ENCODE measurements at places on chromosomes 1 and 21.
A peak's percentile ranks its signal among the peaks of the same experiment; 100 is the strongest.

DNA sequence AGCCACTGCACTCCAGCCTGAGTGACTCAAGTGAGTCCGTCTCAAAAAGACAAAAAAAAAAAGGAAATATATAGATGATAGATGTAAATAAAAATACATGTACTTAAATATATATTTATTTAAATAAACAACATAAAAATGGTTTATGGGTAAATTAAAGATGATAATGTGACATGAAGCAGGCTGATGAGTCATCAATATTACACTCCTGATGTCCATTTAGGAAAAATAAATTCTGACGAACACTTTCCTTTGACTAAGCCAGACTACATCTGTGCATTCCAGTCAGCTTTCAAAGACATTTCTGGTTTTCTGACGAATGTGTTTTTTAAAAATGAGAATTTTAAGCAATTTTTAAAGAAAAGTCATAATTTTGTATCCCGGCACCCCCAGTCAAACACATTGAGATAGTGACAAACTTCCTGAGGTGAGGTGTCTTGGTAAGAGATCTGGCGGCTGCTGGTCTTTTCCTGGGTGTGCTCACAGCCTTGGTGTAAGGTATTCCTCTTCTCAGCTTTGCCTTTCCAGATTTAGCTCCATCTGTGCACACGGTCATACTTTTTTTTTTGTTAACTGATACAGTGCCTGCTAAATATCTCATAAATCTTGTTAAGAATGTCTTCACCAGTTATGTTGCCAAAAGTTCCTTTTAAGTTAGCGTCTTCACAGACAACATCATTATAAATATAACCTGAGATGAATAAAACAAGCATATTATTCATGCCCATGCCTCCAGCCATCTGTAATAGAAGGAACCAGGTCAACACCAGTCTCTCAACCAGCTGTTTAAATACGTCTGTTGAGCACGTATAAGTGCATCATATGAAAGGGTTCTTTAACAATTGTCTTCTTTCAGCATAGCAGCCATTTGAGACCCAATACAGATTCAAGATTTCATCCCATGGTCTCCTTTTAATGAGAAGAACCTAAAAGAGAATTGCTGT is 214.5 kb upstream of the PLD5 start:
- DNase-seq, result no peak

DNA sequence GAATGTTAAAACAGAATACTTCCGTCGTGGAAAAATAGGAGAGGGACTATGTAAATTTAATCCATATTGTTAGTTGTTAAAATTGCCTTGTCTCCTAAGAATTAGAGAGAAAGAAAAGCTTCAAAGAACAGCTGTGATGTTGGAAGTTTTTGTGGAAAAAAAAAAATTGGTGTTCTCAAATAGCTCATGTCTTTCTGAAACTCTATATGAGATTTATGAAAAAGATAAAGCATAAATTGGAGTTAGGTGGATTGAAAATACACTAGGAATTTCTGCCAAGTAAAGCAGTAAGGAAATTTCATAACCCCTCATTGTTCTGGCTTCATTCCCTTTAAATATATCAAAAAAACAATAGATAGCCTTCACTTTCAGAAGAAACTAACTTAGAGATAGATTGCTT is 274.0 kb upstream of the ADAMTS5 start:
- DNase-seq, result no peak

- DNase-seq, result no peak
These were observed 15.9 kb upstream of the PRDM15 start for GRCh38 chr21:41894922-41895557.

- DNase-seq, result peak; percentile 89
These were observed 9.3 kb upstream of the MDM4 start for GRCh38 chr1:204506969-204507316.

DNA sequence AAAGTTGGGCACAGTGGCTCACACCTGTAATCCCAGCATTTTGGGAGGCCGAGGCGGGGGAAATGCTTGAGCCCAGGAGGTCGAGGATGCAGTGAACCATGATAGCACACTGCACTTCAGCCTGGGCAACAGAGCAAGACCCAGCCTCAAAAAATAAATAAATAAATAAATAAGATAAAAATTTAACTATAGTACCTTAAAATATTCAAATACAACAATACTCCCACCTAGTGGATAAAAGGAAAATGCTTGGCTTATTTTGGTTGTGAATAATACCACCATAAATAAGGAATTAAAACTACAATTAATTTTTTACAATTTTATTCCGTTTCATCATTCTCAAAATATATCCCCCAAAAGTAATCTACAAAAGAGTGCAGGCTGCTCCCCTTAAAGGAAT is 8.1 kb downstream of the PSMG1 start:
- DNase-seq, result peak; percentile 18

- DNase-seq, result no peak
These were observed 49.8 kb upstream of the SCAF4 start for GRCh38 chr21:31781737-31782136.

- no peak for DNase-seq
These were observed 14.8 kb downstream of the ALX3 start for GRCh38 chr1:110055493-110056284.

DNA sequence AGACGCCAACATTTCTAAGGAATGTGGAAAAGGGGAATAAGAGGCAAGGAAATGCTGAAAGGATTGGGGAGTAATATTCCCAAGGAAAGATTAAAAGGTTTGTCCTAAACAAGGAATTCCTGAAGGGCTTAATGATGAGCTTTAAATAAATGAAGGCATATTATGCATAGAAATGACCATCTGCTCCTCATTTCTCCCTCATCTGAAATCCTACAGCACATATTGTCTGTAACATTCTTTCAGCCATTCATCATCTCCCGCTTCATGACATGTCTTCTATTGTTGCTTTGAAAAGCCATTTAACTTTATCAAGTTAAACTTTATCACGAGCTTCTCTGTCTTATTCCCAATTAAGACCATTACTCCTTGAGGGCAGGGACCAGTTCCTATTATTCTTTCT is 608.7 kb upstream of the PLXNA2 start:
- DNase-seq, result no peak

DNA sequence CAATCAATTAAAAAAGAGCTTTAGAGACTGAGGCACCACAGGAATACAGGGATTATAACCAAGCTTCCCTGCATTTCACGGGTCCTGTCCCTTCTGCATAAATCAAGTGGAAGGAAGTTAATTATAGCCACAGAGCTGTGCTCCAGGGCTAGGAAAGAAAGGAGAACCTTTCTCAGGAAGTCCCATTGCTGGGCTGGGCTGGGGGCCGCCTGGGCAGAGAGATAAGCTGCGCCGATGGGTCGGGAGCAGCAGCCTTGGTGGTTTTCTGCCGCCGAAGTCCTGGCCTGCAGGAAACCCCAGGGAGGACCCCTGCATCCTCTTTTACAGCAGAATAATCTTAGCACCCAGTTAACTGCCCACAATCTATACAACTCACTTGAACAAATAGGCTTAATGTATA is 12.6 kb upstream of the CD34 start:
- peak; percentile 81 for DNase-seq

GRCh38 chr1:179142889-179143299 is 61.0 kb downstream of the TOR3A start:
- DNase-seq, result peak; percentile 45

- DNase-seq, result no peak
These were observed 19.3 kb upstream of the PTPRC start for GRCh38 chr1:198619375-198620140.

DNA sequence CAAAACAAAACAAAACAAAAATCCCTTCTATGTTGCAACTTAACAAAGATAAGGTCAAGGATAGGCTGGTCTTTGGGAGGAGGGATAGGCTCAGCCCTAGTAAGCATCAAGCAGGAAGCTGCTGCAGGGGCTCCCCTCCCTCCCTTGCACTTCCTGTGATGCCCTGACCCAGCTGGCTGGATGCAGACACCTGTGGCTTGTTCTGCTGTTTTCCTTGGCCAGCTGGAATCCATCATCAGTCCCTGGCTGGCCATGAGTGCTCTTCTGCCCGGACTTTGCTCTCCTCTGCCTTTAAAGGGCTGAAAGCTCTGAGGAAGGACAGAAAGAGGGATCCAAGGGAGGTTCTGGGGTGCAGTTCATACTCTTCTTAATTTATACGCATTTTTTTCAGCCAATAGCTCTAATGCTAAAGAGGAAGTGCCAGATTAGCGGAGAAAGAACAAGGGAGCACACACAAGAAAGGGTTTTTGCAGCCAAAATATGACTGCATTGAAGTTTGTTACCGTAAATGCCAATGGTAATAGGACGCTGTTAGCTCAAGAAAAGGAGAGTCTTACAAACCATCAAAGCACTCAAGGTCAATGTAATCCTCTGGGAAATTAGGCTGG is 19.9 kb upstream of the UBE2U start:
- DNase-seq, result no peak

- no peak for DNase-seq
These were observed 9.3 kb downstream of the RASSF5 start for GRCh38 chr1:206516728-206516990.

- no peak for DNase-seq
These were observed 22.8 kb downstream of the RERE start for GRCh38 chr1:8794605-8795004.

DNA sequence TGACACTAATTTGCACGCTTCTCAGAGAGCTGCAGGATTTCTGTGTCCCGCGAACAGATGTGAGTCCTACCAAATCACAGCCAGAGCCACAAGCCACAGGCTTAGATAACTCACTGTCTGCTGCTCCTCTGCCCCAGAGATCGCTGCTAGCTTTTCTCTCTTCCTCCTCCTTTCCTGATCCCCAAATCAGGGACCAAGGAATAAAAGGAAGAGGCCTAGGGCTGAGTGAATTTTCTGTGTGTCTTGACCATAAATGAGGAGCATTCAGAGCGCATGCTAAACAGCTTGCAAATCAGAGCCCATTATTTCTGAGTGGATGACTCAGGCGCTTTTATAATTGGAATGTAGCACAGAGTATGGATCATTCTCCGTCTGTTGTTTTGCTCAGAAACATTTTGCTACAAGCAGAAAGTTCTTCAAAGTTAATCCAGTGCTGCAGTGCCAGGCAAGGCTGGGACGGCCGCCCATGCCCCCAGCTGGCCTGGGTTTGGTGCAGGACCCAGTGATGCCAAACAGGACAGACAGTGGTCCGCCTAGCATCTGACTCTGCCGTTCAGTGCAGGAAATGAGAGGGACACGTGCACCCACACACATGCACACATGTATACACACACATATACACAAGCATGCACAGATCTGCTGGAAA is 38.2 kb downstream of the KCNAB2 start:
- no peak for DNase-seq

DNA sequence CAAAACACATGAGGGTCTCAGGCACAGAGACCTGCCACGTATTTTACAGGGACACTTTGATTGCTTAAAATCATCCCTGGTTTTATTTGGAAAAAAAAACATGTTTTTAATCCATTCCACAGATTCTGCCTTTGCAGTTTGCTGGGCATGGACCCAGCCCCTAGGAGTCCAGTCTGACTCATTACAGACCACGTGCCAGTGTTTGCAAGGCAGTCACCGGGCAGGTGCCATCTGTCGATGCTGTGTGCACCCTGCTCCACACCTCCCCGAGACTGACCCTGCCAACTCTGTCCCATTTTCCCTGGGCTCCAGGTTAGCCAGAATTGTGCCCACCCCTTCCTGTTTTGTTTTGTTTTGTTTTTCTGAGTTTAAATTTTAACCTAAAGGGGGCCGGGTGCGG is 148.4 kb upstream of the TMEM51 start:
- DNase-seq, result no peak

- DNase-seq, result no peak
These were observed at the start of gene RIPK4 for GRCh38 chr21:41766883-41767605. Gene RIPK4, minus strand, starts transcription at chr21:41767052. Its CDS starts 11 bp downstream, at chr21:41767041.

DNA sequence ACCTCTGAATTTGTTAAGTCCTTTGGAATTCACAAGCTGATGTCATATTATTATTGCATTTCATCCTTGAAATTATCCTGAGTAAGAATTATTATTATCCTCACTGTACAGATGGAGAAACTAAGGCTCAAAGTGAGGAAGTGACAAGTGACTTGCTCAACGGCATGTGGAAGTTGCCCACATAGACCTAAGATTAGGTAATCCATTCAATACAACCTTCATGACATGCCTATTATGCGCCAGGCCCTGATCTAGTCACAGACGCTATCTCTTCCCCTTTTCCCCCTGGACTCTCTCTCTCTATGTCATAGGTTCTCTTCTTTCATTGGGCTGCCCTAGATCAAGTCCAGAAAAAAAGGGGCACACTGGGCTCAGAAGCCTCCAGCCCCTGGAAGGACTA is 84.9 kb upstream of the KCNK2 start:
- peak; percentile 12 for DNase-seq

DNA sequence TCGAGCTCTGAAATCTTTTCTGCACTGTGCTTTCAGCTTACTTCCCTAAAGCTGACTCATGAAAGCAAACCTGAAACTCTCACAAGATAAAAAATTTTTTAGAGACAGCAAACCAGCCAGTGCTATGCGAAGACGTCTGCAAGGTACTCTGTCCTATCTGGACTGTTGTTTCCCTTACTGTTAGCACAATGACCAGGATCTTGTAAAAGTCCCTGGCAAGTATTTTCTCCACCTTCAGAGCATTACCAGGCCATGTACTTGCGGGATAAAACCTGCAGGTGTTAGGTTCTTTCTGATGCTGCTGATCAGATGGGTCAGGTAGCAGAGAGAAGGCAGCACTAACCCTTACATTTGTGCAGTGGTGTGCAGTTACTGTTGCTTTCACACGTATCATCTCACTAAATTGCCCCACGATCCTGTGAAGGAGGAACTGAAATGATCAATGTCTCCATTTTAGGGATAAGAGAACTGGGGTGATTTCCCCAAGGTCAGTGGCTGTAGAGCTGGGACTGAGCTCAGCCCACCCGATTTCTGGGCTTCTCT is 56.6 kb downstream of the PLXNA2 start:
- no peak for DNase-seq

DNA sequence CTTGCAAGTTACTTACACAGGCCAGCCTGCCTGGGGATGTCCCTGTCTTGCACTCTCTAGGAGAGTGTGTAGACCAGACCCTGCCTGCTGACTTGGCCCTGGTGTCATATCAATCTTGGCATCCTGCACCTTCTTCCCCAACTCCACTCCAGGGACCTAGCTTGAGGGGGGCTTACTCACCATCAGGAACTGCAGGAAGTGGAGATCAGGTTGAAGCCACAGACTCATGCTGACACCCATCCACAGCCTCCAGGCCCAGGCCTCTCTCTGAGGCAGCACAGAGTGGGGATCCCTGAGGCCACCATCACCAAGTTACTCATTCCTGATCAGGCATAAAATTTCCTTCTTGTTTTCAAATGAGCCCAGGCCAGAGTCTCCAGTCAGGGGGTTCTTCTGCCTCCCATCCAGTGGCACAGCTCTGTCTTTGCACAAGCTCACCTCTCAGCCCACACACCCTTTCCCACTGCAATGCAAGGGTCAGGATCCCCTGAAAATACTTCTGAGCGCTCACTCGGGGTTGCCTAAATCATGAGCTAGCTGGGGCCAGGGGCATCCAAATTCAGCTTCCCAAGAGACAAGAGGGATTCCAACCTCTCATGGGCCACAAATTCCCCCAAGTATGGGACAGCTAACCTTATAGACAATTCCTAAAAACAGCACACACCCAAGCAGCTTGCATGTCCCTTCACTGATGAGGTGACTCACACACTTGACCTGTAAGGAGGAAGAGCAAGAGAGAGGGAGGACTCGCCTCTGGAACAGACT is 33.5 kb downstream of the CSMD2 start:
- no peak for DNase-seq

All from NB4 (cell line).